ENCODE measurements at places on chromosomes 6 and 20. TPM values are rescaled to one million over a fixed set of nuclear protein-coding genes. Genes with fewer than 3 reads are reported as not detected.

CALHM4 gene
- not detected for total RNA-seq

CABLES2 gene
- total RNA-seq, result 17.7 TPM

CYP39A1 gene
- total RNA-seq, result 6.3 TPM

RAB32 gene
- total RNA-seq, result 18.6 TPM

DACT2 gene
- total RNA-seq, result 1.5 TPM

C6orf47 gene
- 17.8 TPM for total RNA-seq

GRCh38 chr6:133595111-133595761 is 293.7 kb upstream of the TCF21 start:
- no peak for DNase-seq

DNA sequence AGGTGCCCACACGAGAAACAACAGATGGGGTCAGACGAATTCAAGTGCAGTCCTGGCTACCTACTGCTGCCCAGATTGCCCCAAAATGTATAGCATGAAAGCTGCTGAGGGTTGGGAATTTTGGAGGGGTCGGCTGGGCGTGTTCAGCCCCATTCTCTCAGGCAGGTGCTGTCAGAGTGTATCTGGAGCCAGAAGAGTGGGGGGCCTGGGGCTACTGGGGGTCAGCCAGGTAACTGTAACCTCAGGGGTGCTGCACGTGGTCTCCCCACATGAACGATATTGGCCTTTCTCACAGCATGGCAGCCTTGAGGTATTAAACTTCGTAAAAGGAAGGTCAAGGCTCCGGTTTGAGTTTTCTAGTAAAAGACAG is 14.6 kb downstream of the SYNDIG1 start:
- DNase-seq, result no peak

DNA sequence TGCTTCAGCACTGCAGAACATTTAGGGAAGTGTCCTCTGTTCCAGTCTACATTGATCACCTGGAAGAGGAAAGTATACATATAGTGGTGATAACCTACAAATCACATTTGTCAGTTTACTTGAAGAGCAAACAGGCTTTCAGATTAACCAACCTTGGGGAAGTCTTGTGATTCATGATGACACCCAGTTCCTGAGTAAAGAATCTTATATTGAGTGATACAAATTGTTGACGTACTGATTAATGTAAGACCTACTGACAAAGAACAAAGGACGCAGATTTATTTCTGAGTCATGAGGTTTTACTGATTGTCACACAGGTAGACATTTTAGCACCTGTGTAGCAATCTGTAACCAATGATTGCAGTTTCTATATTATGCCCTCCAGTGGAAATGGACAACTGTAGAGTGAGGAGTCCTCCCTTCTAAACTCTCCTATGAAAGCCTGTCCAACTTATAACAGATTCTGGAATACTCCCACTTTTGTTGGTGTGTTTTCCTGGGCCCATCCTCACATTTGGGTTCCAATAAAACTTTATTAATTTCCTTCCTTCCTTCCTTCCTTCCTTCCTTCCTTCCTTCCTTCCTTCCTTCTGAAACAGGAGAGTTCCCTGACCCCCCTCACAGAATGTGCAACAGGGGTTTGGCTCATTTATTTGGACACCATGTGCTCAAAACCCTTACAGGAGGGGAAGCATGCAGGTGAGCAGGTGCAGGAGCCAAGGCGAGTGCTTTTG is 113.5 kb downstream of the SLC35B3 start:
- DNase-seq, result no peak

- no peak for DNase-seq
Measured at GRCh38 chr6:127879685-127880084, 21.2 kb downstream of the THEMIS start.

GRCh38 chr6:101086473-101086872 is 205.3 kb upstream of the ASCC3 start:
- no peak for DNase-seq

DNA sequence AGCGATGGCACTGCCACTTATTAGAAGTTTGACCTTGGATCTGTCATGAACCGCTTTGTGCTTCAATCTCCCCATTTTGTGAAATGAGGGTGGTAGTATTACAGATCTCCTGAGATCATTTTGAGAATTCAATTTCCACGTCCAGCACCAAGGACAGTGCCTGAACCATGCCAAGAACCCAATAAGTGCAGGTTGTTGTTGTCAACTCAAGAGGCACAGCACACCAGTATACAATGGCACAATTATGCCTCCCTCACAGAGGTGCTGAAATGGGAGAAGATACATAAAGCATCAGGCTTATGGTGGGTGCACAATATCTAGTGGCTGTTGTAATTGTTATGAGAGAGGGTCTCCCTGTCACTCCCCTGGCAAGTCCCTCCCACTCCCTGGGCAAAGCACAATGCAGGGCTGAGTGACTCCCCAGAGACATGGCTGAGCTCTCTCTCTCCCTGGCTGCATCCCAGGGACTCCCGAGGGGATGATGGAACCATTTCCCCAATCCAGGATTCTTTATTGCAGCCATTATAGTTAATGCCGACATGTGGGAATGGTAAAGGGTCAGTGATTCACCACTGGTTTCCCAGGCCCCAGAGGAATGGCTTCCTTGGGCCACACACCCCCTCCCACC is 78.7 kb downstream of the CDH22 start:
- no peak for DNase-seq

DNA sequence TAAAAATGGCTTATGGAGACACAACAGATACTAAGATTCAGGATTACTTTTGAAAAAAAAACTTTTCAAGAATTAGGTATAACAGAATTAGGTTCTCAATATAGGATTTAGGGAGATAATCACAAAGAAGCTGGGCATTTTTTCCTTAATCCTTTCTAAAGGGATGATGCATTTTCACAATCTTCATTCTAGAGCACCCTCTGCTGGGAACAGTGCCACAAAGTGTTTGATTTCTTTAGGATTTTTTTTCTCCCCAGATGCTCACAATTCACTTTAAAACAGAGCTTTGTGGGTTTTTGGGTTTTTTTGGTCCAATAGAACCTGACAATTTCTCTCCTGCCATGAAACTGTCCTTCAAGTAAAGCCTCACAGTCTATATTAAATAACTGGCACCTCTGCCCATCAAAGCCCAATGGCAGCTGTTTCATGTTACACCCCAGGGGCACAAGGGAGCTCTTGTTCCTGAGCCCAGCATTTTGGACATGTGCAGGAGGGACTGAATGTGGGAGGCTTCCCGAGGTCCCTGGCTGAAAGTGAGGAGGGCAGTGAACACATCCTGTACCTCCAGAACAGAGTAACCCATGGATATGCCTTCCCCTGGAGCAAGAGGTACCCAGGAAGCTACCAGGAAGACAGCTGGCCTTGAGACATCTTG is 39.7 kb downstream of the PREP start:
- no peak for DNase-seq

All from right atrium auricular region (tissue), 2 donors.